SHP77 (cell line): ENCODE measurements at places on chromosomes 3 and 15.

DNA sequence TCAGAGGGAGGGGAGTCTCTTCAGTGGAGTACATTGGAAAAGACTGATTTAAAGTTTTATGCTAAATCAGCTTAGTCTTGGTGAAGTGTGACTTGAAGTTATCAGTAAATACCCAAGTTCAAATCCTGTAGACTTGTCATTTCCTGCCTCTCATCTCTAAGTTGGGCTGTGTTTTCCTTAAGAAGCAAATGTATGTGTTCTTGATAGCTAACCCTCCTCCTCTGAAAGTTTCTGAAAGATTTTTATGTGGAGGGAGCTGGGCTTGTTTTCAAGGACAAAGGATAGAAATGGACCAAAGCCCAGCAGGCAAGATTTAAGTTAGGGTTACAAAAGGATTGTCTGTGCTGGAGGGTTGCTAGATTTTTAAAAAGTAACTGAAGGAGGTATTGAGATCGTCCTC lies 4.2 kb downstream of the MAPKBP1 start:
- no peak for DNase-seq

GRCh38 chr3:127367593-127367992 lies 79.7 kb upstream of the PRR20G start:
- DNase-seq = no peak

DNA sequence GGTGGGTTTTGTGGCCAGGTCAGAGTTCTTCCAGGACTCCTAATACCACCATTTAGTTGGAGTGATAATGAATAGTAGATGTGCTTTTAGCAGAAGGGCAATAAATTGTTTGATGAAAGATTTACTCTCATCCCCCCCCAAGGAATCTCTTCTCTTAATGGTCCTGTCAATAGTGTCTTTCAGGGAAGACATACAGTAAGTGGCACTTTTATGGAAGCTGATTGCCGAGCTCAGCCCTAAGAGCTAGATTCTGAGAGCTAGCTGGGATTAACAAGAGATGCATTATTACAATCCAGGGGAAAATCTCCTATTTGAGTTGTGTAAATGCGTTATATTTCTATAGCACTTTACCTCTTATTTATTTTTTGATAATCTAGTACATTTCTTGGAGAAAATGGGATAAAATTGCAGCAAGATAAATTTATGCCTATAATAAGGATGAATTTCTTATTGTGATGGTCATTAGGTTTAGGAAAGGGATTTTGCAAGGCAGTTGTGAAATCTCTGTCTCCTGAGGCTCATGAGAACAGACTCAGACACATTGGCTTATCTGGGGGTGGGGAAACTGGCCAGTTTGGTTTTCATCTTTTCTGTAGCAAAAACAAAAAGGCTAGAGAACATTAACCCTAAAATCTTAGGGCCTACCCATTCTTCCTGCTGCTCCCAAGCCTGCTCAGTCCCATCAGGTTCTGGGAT lies 41.6 kb upstream of the CLSTN2 start:
- DNase-seq = no peak

DNA sequence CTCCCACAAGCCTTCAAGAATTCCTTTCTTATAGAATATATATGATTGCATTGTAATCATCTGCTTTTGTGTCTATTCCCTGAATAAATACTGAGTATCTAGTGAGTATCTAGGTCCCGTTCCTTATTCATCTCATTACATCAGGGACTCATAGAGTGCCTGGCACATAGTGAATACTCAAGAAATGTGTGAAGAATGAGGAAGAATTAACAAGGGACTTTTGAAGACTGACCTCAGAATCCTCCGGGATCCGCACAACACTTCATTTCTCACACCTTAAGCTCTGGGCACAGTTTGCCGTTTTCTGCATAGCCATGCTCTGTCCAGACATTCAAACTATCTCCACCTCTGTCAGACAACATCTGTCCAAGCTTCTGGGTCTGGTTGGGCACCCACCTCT lies 108.8 kb downstream of the STAC start:
- no peak for DNase-seq

GRCh38 chr3:73681610-73682009 lies 56.9 kb upstream of the PDZRN3 start:
- DNase-seq = no peak

GRCh38 chr3:158659454-158660237 lies 12.8 kb downstream of the LXN start:
- peak; percentile 36 for DNase-seq

DNA sequence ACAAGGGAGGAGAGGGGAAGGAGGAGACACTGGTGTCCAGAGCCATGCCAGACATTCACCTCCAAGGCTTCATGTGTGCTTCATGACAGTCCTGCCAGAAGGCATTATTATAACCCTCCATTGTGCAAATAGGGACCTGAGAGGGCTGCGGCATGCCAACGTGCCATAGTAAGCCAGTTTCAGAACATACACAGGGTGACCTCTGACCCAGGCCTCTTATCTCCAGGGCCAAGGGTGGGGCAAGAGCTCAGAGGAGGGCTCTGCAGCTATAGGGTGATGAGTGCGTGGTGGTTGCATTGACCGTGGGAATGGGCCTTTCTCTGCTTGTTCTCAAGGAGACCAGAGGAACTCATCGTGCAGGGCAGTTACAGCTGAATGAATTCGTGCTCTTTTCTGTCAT lies 9.7 kb upstream of the ACSBG1 start:
- DNase-seq = no peak

- no peak for DNase-seq
Measured at GRCh38 chr3:38590521-38590920, 59.0 kb downstream of the SCN5A start.

DNA sequence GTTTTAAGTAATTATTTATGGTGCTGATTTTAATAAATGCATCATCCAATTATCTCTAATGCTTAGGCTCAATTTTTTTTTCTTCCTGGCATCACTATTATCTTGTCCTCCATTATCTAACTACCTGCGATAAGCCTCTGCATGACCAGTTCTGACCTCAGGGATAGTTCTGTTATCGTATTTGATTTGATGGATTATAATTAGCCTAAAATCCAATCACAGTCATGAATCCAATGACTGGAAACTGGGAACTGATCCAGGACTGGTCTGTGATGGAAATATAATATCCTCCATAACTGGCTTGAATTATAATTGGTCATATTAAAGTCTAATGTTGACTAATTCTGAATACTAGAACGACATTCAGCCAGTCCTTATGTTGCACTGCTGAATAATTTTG lies 1.1 kb downstream of the MYH15 start:
- no peak for DNase-seq

GRCh38 chr3:95615592-95616310 lies 1198.6 kb upstream of the EPHA6 start:
- peak; percentile 16 for DNase-seq

DNA sequence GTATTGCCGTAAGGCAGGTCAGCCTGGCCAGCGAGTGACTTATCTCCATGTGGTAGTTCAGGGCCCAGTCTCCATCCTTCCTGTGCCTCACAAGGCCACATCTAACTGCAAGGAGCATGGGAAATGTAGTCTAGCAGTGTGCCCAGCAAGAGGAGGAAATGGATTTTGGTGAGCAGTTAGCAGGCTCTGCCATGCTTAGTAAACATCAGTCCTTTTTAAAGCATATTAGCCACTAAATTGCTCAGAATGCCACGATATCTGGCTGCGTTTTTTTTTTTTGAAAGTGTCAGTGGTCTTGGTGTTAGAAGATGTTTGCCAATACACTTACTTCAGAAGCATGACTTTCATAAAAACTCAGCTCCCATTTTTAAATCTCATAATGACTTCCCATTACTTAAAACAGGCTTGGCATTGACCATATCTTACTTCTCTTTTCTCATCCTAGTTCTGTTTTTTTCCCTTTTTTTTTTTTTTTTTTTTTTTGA lies 470.2 kb upstream of the TPRG1 start:
- DNase-seq = no peak

DNA sequence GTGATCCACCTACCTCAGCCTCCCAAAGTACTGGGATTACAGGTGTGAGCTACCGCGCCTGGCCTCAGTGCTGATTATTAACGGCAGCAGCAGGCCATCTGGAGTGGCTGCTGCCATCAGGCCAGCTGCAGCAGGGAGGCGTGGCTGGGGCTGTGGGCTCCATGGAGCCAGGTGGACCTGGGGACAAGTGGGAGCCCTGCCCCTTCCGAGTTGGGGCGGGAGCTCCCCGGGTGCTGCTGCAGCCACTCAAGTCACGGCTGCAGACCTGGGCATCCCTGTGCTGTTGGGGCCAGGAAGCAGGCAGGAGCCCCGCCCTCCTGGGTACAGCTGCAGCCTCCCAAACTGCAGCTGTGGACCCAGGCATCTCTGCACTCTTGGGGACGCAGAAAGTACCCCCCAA lies 23.9 kb downstream of the LRRC49 start:
- DNase-seq = no peak

DNA sequence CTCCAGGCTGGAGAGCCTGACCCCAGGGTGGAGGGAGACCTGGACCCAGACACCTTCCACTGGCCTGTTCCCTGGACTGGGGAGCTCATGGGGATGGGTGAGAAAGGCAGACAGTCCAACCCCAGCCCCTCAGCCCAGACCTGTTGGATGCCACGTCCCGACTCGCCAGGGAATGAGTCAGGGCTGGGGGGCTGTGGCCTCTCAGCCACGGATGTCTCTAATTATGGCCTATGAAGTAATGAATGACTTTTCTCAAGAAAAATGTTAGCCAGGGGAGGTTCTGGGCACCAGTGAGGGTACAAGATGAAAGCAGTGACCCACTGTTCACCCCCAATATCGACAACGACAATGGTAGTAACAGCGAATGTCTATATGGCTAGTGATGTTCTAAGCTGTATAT lies 107.0 kb upstream of the RPL32 start:
- no peak for DNase-seq

DNA sequence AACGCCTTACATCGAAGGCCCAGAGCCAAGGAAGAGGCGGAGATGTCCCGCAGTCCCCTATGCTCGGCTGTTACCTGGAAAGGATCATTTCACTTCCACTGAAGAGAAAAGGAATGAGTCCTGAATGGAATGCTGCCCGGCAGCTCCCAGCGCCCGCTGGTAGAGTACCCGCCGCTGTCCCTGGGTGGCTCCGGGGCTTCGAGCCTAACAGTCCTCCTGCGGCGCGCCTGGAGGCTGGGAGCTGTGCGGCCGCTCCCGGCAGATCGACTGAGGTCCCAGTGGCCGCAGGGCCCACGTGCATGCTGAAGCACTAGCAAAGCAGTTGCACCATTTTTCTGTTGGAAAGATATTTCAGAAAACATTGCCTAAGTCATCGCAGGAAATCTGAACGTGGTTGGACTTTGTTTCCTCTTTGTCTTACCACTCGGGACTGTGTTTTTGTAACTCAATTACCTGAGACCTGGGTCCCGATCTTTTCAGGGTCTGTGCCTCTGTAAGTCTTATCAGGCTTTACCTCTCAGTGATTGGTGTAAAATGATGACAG lies 984 bp downstream of the RNU6-1 start:
- peak; percentile 47 for DNase-seq

GRCh38 chr15:38242055-38242454 lies 10.6 kb upstream of the SPRED1 start:
- DNase-seq = no peak

DNA sequence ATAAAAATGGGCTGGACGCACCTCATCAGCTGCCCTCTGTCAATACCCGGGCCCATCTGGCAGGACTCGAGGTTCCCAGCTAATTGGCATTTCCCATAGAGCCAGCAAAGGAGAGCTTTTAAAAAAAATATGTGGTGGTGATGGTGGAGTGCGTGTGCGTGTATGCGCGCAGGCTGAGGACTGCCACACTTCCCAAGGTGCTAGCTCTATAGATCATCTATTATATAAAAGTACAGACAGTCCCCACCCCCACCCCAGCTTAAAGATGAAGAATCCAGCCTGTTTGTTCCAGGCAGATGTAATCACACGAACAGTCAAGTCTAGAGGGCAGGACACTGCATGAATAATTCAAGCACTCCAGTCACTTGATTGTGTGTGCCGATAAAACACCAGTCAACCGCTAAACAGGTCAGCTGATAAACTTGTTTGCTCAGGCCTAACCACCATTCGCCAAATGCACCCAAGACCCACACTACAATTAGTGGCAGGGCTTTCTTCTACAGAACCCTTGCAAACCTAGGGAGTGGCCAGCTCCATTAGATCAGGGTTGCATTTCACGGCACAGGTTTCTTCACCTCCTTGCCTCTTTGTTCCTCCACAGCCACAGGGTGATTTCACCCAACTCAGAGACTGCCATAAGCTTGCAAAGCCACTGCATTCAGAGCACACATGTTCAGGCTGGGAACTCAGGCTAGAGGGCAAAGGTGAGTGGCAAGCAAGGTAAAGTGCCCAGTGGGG lies 5.8 kb downstream of the TLE3 start:
- DNase-seq = peak; percentile 58

DNA sequence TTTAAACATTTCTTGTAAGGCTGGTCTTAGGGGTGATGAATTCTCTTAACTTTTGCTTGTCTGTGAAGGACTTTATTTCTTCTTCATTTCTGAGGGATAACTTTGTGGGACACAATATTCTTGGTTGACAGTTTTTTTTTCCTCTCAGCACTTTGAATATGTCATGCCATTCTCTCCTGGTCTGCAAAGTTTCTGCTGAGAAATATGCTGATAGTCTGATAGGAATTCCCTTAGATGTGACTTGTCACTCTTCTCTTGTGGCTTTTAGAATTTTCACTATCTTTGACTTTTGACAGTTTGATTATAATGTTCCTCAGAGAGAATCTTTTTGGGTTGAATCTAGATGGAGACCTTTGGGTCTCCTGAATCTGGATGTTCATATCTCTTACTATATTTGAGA lies 23.3 kb upstream of the TF start:
- DNase-seq = no peak

DNA sequence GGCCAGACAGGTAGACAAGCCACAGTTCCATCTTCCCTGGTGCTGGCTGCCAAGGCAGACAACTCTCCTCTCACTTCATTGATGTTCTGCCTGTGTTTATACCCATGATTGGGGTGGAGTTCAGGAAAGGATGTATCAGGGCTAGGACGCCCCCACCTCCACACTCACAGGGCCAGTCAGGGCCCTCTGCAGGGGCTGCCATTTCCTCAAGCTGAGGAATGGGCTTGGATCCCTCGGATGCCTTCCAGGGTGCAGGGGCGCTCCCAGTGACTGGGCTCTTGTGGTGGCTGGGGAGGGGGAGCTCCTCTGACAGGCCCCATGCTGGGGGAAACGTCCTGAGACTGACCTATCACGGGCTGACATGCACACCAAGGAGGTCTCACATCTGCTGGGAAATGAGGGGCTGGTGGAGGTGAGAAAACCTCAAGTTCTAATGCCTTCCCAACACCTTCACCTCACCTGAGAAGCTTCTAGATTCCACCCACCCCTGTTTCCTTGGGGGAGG lies 31.4 kb downstream of the SEMA7A start:
- DNase-seq = no peak

DNA sequence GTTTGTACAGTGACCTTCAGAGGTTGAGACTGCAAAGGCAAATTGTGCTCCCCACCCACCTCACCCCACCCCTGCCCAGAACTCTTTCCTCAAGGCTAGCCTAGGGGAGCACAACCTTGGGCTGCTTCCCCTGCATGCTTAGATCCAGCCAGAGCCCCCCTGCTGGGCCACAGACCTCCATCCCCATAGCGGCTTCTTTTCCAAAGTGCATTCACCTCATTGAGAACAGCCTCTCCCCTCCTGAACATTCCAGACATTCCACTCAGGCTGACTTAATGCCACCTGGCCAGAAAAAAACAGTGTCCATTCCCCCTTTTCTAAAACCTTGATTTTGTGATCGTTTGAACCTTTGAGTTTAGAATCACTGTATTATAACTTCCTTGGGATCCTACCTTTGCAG lies 124.4 kb upstream of the TOPAZ1 start:
- no peak for DNase-seq
